T follicular helper cell (primary cell): ENCODE measurements at places on chromosomes 7 and 10.

DNA sequence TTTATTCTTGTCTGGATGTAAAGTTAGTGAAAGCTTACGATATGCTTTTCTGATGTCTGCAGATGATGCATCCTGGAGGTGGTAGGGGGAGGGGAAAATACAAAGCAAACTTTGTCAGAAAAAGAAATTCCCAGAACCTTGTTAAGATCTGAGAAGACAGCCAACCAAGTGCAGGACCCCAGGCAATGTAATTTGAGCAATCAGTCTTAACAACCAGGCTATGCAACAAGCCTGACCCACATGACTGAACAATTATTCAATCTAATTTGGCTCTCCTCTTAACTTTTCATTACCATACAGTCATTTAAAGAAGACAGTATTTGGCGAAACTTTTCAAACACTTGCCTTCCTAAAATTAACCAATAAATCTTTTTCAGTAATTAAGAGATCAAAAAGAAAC lies 74.5 kb downstream of the DNAJC1 start:
- no peak for DNase-seq

- peak; percentile 61 for DNase-seq
These were observed 3.4 kb downstream of the IGFBP3 start for GRCh38 chr7:45917658-45918057.

DNA sequence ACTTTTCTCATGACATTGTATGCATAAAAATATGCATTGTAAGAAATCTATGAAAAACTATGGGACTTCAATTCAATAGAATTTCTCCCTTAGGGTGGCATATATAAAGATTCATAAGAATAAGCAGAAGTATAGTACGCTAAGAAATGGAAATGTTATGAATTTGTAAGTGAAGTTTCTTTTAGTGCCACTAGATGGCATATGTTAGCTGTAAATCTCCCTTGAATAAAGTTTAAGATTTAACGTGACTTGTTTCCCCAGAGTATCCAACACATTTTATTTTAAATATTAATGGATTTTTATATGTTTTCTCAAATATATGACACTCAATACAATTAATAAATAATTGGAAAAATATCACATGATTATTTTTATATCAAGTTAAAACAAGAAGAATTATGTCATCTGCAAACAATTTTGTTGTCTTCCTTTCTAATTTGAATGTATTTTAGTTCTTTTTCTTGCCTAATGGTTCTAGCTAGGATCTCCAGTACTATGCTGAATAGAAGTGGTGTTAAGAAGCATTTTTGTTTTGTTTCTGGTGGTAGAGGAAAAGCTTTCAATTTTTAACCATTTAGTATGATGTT lies 287.2 kb downstream of the HGF start:
- DNase-seq: no peak

- DNase-seq: no peak
These were observed 96.8 kb downstream of the TMEM26 start for GRCh38 chr10:61356354-61356753.

DNA sequence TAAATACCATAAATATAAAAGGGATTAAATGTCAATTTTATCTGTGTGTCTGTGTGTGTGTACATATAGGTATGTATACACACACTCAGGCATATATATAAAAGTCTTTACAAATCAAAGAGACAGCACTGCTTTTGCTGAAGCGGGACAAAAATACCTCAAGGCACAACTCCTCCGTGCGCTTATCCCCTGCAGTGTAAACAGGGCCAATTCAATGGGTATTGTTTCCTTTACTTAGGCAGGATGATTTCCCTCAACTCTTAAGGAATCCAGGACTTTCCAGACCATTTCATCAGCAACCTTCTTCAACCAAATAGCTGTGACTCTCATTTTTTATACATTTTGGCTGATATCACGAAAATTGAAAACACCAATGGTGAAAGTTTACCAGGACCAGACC lies 227.7 kb downstream of the CRPPA start:
- DNase-seq: no peak

DNA sequence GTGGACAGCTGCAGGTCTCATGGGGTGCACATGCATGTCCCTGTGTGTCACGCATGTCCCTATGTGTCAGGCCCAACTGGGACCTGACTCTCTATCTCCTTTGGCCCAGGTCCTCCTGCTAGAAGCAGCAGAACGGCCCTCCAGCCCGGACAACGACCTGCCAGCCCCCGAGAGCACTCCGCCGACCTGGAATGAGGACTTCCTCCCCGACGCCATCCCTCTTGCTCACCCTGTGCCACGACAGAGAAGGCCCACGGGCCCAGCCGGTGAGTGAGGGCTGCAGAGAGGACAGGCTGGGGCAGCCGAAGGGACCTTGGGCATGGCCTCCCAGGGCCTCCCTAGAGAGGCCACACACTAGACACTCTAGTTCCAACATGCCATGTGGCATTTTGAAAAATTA lies 89.3 kb downstream of the MYL10 start:
- no peak for DNase-seq

DNA sequence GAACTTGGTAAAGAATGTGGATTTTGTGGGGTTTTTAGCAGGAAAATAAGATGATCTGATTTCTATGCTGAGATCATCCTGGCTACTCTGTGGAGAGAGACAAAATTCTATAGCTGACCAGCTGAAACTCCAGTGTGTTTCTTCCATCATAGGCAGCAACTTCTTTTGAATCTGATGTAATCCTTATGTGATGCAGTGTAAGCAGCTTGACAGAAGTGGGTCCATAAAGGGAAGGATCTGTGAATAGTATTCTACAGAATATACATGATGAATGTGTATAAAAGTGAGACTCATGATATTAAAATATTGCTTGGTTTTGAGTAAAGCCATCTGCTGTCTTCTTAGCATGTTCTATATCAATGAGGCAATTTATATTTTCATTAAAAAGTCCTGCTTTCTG lies 4.4 kb downstream of the MYO3A start:
- no peak for DNase-seq

GRCh38 chr7:135166338-135166990 lies 4.0 kb downstream of the CYREN start:
- DNase-seq: no peak

DNA sequence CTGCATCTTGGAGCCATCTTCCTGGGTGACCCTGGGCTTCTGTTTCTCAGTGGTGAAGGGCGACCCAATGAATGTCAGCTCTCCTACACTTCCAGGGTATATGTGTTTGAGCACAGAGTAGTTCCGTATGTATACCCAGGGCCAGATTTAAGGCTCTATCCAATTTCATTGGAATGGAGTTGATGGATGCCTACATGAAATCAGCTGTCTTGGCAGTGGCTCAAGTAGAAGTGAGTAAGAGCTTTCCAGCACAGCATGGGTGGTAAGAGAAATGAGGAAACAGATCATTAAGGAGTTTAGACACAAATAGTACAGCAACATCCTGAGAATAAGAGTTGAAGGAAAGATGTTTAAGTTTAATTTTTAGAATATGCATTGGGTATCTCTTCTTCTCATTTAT lies 433.0 kb downstream of the PAXIP1 start:
- no peak for DNase-seq

DNA sequence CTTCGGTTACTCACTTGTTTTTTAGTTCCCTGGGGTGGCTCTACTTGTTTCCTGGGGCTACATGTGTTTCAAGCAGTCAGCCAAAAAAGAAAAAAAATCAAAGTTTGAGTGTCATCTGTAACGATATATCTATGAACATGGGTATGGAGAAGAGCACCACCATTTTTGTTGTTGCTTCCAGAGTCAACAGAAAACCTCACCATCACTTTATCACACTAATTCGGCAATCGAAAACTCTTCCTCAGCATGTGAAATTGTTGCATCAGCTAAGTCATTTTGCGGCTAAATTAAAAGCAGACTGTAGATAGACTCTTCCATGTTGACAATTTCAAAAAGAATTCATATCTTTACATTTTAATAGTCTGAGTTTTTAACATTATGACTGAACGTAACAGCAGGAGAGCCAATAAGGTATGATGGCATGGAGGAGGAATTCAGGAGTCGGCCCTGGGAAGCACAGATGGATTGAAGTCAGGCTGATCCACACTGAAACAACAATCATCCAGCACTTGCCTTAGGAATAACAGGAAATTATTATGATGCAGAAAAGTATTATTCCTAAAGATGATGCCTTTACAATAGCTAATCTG lies 455.7 kb upstream of the KLF6 start:
- no peak for DNase-seq

GRCh38 chr10:110376767-110377160 lies 72.0 kb upstream of the SMNDC1 start:
- DNase-seq: no peak

GRCh38 chr10:10915215-10915614 lies 102.5 kb upstream of the CELF2 start:
- DNase-seq: no peak

GRCh38 chr10:82683945-82684344 lies 809.0 kb downstream of the NRG3 start:
- DNase-seq: no peak

DNA sequence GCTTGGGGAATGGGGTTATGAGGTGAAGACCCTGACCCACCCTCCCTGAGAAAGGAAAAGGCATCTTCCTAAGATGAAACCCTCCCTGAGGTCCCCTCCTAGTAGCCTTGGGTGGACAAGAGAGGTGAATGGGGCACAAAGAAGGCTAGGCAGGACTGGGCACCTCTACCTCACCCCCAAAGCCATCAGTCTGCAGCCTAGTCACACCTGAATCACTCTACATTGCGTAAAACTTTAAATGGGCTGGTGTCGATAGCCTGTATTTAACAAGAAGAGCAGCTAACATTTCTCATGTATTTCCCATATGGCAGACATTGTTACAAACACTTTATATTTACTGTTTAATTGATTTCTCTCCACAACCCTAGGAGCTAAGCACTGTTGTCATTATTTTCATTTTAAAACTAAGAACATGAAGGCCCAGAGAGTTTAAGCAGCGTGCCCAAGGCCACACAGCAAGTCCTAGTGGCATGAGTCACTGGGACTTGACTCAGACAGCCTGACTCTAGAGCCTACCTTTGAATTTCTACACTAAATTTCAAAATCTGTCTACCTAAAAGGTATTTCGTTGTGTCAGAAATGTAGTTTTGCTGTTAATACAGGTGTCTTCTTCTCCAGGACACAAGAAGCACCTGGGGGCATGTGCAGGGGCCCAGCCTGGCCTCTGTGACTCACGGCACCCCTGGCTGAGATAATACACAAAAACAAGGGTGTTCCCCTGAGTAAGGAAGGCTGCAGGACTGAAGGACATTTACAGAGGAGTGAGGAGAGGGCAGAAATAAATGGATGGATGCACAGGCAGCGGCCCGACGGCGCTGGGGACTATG lies 3.4 kb downstream of the AOC1 start:
- no peak for DNase-seq

DNA sequence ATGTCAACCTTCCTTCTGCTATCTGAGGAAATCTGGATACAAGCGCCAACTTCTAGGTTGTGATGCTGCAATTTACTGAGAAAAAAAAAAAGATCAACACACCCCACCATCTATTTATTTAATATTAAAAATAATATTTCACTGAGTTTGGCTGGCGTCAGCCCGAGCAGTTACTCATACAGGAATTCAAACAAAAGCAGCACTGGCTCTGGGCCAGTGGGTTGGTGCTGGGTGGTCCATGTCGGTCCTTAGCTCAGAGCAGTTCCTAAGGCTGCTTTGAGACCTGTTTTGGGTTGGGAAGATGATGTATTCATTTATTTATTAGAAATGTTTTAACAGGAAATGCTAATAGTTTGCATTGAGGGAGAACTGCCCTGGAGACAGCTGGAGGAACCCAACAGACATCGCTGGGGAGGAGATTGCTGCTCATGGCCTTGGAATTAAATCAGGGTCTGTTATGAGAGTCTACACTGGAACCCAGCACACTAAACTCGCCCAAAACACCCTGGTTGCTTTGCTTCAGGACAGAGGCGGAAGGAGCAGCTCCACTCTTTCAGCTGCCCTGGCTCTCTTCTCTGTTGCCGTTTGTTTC lies 36.3 kb upstream of the GOT1 start:
- DNase-seq: no peak

DNA sequence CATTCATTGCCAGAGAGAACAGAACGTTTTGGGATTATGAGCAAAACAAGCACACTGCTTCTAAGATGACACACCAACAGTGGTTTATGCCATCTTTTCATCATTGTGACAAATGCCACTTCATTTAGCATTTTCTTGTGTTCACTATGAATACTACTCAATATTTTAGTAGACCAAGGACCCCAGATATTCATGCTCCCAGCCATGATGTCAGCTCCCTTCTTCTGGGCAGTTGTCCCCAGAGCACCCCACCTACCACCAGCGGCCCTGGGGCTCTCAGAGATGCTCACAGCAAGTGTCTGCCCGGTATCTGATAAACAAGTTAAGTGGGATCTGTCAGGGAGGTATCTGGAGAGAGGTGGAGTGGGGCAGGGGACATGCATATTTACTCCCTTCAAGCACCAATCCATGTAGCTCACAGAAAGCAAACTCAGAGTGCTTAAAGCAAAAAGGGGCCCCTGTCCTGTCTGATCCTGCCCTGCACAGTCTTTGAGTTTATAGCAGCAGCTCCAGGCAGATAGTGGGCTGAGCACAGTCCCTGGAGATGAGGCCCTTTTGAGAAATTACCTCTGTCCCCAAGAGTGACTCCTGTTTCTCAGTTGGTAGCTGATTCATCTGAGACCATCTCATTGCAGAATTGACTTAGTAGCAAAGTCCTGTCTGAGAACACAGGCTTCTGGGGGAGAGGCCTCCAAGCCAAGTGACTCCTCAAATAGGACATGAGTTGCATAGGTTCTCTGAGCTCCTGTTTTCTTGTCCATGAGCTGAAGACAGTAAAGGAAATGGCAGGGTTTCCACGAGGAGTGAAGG lies 281.8 kb upstream of the KLF6 start:
- DNase-seq: no peak

GRCh38 chr7:66839814-66840213 lies 81.2 kb upstream of the TMEM248 start:
- DNase-seq: no peak

DNA sequence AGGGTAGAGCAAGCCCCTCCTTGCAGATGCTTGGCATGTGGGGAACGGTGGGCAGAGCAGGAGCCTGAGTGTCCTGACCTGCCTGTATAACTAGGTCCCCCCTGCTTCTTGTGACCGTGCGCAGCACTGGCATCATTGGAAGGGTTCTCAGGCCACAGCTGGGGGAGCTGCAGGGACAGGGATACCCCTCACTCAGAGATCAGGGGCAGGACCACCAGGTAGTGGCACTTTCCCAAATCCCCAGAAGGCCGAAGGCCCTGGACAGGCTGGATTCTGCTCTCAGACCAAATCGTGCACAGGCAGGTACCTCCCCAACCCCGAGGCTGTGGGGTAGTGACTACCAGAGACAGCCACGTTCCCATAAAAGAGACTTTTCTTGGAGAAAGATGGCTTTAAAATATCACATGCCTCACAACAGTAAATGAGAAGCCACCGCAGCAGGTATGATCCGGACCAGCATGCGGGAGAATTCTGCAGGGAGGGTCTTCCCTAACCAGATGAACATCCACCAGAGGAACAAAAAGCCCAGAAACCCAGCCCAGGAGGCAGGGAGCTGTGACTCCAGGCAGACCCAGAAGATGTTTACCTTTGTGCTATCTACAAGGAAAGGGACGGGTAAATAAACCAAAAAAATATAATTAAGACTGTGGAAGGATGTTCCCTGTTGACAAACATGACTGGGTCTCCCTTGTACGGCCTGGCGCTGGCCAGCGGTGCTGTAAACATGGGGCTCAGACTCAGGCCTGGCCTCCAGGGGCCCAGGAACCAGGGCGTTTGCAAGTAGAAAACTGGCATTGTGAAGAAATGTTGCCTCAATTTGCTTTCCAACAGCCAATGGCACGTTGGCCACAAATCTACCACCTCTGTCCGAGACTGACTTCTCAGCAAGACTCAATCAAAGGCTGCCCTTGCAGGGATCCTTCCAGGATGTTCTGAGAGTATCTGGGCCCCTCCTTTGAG lies 180.0 kb downstream of the TNS3 start:
- DNase-seq: no peak
